ENCODE measurements at places on chromosomes 4 and X.

GRCh38 chr4:68748181-68748991, 67.4 kb upstream of the UGT2B10 start:
- peak; percentile 0 for DNase-seq

DNA sequence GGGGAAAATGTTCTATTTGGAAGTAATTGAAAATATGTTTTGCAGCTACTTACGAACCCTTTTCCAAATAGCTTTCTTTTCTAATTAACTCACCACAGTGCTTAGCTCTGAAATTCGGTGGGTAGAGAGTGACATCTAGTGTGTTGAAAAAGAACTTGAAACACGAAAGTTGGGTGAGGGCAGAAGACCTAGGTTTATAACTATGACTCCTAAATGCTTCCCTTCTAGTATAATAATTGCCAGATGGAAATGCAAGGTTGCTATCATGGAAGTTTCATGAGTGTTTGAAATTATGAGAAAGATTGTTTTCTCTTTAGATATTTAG, 77.3 kb upstream of the NOCT start:
- DNase-seq: peak; percentile 62

GRCh38 chr4:154466336-154466735, 25.3 kb downstream of the DCHS2 start:
- no peak for DNase-seq

GRCh38 chr4:134126955-134127354, 74.6 kb downstream of the PABPC4L start:
- no peak for DNase-seq

DNA sequence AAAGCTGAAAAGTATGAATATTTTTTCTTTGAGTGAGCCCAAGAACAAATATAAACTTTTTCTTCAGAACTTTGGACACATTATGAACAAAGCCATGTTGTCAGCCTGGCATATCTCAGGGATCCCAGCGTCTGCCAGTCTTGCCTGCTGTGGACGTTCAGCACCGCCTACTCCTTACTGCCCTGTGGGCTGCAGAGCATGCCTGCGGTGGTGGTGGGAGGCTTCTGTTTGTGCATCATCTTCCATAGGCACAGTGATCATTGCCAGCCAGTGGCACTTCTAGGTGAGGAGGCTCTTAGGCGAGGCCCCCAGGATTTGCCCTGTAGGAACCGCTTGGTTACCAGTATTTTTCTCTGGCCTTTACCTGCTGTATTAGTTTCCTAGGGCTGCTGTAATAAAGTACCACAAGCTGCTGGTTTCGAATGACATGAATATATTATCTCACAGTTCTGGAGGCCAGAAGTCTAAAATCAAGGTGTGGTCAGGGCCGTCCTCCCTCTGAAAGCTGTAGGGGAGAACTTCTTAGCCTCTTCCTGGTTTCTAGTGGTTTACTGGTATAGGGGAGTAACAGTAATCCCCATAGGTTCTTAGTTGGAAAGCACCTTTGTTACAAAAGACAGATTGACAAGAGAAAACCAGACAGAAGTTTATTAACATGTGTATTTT, 15.4 kb downstream of the ANXA3 start:
- no peak for DNase-seq
